ENCODE measurements at places on chromosomes 3 and 15.

DNA sequence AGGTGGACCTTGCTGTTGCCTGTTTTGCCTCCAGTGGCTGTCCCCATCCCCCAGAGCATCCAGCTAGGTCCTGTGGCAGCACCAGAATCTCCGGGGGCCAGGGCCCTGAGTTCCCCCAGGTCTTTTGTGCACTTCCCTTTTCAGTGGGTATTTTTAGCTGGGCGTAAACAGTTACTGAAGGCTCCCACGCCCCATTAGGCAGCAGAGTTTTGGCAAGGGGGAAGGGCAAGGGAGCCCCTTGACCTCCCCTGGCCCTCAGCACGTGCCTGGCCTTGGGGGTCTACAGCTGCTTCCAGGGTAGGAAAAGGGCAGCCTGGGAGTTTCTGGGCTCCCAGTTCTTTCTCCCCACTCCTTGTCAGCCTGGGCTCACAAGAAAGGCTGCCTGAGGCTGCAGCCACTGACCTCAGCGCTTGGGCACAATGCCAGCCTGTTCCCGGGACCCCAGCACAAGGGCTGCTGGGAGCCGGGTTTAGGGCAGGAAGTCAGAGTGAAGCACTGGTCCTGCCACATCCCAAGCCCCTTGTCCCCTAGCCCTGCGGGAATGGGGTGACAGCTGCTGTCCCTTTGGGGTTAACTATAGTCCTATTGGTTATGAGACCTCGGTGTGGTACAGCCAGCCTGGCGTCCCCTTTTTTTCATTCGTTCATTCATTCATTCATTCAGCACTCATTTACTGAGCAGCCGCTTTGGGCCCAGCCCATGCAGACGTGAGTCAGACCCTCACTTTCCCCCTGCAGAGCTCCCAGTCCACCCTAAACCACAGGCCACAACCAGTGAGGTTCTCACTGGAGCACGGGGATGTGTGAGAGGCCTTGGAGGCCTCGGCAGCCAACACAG is 8.4 kb downstream of the CSK start:
- peak; percentile 70 for DNase-seq

- no peak for DNase-seq
Observed at GRCh38 chr3:60364475-60364874, 886.8 kb downstream of the FHIT start.

- no peak for DNase-seq
Observed at GRCh38 chr3:14439501-14440167, 37.2 kb downstream of the SLC6A6 start.

DNA sequence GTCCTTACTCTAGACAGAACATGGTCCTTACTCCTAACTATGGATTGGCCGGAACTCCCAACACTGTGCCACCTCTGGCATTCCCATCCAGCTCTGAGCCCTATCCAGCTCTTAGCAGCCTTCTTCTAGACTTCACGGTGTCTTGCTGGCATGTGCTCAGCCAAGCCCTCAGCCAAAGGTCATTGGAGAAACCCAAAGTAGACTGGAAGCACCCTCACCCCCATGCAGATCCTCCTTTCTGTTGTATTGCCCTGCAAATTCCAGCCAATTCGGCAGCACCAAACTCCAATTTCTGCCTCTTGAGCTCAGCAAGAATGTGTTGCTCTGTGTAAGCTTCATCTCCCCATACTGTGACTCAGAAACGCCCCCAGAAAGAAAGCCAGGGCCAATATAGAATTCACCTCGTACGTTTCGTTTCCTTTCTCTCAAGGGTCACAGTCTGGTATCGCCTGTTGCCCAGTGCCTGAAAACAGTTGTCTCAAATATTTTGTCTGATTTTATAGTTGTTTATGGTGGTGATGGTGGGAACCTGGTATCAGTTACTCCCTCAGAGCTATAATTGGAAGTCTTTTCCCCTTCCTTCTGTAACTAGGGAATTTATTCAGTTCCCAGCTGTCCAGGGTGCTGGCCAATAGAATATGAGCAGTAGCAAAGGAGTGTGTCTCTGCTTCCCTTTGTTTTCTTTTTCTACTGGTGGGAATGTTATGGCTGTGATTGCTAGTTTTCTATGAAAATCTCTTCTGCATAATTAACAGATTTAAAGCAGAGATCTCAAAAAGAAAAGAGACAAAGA is 28.4 kb upstream of the EPHB3 start:
- DNase-seq, result no peak

DNA sequence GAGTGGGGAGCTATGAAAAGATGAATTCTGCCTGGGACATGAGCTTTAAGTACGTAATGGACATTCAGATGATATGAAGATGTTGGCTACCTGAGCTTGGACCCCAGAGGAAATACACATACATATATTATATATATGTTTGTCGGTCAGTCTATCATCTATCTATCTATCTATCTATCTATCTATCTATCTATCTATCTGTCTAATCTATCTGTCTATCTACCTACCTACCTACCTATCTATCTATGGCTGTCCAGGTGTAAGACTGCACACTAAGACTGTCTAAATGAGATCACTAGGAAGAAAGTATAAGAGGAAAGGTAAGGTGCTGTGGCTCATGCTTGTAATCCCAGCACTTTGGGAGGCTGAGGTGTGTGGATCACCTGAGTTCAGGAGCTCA is 18.2 kb upstream of the CELF6 start:
- no peak for DNase-seq

Measured in dorsolateral prefrontal cortex (tissue), 122 donors.